NCI-H146 (cell line): ENCODE measurements at places on chromosomes 7 and 10.

DNA sequence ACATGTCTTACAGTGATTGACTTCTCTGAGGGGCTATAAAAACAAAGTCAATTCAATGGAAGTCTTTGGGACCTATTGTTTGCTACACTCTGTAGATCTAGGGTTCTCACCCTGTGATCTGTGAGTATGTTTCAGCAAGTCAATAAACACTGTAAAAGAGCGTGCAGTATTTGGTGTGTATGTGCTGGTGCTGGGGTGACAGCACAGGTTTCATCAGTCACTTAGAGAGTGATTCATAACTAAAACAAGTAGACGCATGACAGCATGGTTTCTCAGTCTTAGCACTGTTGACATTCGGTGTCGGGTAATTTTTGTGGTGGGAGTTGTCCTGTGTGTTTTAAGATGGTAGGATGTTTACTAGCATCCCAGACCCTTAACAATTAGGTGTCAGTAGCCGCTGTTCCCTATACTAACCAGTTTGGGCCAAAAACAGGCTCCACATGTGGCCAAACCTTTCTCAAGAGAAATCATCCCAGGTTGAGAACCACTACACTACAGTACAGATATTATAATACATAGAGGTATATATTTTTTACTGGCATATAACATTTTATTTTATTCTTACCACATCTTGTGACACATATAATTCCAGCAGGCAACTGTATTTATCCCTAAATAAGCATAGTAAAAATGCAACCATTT, 411.8 kb downstream of the ARL4A start:
- no peak for DNase-seq

DNA sequence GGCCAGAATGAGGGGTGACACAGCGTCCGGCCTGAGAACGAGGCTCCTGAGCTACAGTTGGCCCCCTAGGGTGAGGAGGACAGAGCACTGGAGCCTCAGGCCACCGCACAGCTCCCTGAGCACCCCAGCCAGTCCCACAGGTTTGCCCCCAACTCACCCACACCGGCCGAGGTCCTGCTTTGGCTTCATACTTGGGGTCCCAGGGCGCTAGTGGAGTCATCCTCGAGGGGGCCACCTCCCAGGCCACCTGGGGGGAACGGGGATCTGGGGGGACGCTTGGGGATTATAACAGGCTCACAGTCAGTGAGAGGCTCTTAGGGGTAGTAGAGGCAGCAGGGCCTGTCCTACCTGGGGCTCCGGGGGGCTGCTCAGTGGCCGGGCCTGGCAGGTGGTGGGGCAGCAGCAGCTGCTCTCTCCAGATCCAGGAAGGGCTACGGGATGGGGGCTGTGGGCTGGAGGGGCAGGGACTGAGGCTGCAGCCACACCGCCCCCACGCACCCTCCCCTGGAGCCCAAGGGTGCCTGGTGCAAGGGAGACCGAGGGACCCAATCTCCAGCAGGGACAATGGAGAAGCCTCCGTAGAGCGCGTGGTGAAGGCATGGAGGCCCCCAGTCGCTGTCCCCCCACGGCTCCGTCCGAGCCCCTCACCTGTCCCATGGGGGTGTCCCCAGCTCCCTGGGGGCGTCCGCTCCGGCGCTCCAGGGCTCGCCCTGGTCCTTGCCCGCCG, 588 bp downstream of the SAP25 start:
- no peak for DNase-seq

- no peak for DNase-seq
These were observed 23.7 kb downstream of the ZNF503 start for GRCh38 chr10:75377869-75378268.

DNA sequence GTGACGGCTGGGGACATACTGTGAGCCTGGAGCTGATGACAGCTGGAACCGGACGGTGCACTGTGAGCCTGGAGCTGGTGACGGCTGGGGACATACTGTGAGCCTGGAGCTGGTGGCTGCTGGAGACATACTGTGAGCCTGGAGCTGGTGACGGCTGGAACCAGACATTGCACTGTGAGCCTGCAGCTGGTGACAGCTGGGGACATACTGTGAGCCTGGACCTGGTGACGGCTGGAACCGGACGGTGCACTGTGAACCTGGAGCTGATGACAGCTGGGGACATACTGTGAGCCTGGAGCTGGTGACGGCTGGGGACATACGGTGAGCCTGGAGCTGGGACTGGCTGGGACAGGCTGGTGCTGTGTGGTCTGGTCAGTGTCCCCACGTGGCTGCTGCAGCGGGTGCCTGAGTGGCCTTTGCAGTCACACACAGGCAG, 47.9 kb downstream of the PTPRN2 start:
- DNase-seq: no peak

GRCh38 chr7:125033506-125033905, 103.9 kb upstream of the POT1 start:
- no peak for DNase-seq

- DNase-seq: no peak
These were observed 125.1 kb downstream of the TRRAP start for GRCh38 chr7:99003419-99003818.

GRCh38 chr7:44158873-44159631, 17.9 kb upstream of the MYL7 start:
- DNase-seq: no peak

- no peak for DNase-seq
These were observed 83.1 kb downstream of the NKX6-2 start for GRCh38 chr10:132702601-132703418.

GRCh38 chr10:90862908-90863514, 5.2 kb upstream of the HTR7 start:
- no peak for DNase-seq

DNA sequence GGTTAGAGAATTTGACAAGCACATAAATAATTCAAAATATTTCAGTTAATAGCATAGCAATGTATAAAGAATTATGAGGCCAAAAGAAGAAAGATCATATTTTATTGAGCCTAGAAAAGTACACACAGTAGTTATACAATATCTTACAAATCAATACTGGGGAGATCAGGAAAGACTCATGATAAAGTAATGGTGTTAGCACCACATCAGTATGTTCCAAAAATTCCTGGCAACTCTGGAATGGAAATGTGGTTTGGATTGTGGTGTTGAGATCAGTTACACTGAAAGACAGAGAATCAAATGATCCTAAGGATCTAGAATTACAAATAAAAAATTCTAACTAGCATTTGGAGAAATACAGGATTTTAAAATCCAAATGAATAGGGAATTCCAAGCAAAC, 420.5 kb upstream of the CNTNAP2 start:
- DNase-seq: no peak

- peak; percentile 74 for DNase-seq
These were observed 1.6 kb downstream of the KLHDC10 start for GRCh38 chr7:130071701-130072622.

DNA sequence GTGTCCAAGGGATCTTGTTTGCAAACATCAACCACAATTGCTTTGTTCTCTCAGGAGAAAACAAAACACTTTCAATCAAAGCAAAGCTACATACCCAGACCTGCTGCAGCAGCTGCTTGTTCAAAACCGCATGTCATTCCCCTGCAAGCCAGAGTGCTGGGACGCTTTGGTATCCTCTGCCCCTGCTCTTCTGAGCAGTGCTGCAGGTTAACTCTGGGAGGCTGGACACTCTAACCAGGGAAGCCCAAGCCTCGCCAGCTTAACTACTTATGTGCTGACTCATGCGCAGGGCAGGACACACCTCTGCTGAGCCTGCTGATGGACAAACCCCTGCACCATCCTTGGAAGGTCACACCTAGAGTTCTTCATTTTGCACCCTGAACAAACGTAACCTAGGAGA, 28.2 kb upstream of the ASAH2 start:
- no peak for DNase-seq

- DNase-seq: no peak
These were observed 31.9 kb downstream of the ZEB1 start for GRCh38 chr10:31350891-31351290.

GRCh38 chr10:25071227-25071626, 54.8 kb downstream of the THNSL1 start:
- no peak for DNase-seq

DNA sequence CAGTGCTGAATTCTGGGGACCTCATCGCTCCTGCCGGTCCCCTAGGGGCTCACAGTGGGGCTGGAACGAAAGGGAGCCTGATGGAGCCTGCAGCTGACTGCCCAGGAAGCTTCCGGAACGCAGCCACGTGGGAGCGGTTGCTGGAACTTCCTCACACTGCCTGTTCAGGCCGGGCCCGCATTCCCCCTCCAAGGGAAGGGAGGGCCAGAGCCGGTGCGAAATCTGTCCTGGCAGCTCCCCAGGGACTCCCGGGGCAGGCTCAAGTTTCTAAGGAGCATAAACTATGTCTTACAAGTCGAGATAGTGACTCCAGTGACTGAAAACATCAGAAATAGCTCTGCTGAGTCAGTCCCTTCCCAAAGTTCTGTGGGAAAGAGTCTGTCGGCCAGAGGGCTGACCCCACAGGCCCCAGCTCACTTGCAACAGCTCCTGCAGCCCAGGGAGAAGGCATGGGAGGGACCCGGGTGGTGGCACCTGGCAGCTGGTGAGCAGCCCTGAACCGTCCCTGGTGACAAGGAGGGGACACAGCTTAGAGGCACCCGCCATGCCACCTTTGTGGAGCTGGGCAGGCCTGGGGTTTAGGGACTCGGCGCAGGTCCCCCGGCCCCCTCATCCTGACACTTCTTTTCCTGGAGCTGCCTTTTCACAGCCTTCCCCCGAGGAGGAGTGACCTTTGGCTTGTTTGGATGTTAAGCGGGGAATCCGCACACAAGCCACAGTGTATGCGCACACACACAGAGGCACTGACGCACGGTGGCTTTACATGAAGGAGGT, 47.6 kb downstream of the PDGFA start:
- DNase-seq: no peak

DNA sequence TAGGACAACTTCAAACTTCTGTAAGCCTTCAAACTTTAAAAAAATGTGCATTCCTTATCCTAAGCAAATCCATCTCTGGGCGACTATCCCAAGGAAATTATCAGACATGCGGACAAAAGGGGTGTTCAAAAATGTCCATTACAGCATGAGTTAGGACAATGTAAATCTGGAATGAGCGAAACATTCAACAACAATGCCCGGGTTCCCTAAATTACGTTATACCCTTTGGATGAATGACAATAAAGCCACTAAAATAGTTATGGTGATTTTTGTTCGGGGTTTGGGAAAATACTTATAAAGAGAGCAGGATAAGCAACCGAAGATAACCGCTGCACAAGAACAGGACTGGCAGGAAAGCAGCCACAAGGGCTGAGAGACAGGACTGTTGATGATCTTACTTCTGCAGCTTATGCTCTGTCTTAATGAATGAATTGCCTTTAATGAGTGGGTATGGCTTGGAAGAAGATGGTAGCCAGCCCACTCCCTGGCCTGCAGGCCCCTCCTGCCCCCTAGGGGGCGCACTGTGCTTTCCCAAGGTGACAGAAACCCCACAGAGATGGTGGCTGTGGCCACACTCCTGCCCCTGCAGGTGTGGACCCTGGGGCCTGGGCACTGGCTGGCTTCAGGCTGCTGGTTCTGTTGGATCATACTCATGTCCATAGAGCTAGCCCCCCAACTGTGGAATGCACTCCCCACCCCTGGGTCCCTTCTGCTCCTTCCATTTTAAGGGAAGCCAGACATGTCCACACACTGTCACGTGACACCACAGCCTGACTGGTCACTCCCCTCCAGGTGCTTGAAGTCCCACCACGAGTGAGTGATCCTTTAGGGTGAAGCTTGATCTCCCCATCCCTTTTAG, 45.0 kb downstream of the ZCCHC24 start:
- DNase-seq: peak; percentile 44

DNA sequence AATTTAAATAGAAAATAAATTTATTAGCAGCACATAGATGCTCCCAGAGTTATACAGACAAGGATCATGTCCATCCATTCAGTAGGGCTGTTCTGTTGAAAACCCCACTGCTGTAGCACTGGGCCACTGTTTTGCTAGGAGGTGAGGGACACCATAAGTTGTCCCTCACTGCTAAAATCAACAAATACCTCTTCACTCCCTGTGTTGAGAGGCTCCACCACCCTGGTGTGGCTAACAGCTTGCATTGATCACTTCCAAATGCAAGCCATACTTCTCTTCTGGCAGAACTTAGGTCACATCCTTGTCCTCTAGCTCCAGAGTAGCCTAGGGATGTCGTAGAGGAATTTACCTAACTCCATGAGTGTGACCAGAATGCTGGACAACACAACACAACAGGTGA, 55.4 kb downstream of the MDFIC start:
- DNase-seq: no peak

DNA sequence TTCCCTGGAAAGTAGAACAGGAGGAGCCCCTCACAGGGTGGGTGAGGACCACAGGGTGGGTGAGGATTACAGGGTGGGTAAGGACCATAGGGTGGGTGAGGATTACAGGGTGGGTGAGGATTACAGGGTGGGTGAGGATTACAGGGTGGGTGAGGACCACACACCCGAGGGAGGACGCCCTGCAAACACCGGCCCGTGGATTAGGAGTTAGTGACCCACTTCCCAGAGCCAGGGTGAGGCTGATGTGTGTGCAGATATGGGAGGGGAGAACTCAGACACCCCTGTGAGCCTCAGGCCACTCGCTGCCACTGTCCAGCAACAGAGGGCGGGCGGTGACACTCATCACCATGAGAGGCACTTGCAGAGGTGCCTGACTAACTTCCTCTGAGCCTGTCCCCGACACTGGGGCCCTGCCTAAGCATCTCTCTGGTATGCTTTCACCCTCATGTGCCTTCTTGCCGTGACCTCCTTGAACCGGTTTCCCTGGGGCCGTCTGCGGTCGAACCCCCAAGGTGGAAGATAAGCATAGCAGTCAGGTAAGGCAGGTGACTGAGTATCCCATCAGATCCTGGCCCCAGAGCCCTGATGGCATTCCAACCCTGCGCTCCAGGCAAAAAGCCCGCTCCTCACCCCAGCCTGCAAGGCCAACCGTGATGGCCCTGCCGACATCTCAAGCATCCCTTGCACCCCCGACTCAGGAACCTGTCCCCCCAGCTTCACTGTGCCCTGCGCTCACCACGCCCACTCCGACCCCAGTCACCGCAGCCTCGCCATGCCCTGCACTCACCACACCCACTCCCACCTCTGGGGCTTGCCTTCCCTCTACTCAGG, 74.1 kb downstream of the FAM53B start:
- DNase-seq: no peak

DNA sequence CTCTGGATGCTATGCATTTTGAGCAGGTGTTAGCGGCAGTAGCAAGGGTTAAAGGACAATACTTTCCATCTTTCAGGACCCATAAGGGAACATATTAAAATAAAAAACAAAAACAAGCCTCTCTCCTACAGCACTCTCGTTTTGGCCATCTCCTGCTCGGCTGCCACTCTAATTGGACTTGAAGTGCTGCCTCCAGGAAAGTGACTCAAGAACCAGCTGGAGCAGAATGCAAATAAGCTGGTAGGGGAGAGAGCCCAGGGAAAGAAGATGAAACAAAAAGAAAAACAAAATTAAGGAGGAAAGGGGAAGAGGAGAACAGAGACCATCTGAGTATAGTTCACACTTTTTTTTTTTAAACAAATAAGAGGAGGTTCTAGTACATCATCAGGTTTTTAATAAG, 65.6 kb downstream of the HBP1 start:
- no peak for DNase-seq

GRCh38 chr7:51029701-51030191, 247.1 kb upstream of the GRB10 start:
- no peak for DNase-seq
